Femur (tissue), 1 donor: ENCODE measurements at places on chromosomes 2 and 18.

DNA sequence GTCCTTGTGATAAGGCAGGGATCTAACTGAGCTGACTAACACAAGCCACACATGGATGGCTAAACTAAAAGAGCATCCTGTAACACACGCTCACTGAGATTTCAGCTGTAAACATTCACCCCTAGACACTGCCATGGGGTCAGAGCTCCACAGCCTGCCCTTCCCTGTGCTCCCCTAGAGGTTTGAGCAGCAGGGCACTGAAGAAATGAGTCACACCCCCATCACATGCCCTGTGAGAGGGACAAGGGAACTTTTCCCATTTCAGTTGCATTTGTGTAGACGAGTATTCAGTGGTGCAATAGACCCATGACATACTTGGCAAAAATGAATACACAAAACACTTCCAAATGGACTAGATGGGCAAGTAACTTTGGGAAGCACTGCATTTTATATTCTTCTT is 402.4 kb upstream of the LRRTM1 start:
- DNase-seq: no peak

- DNase-seq: no peak
Measured at GRCh38 chr2:143296089-143296488, 166.9 kb downstream of the ARHGAP15 start.

DNA sequence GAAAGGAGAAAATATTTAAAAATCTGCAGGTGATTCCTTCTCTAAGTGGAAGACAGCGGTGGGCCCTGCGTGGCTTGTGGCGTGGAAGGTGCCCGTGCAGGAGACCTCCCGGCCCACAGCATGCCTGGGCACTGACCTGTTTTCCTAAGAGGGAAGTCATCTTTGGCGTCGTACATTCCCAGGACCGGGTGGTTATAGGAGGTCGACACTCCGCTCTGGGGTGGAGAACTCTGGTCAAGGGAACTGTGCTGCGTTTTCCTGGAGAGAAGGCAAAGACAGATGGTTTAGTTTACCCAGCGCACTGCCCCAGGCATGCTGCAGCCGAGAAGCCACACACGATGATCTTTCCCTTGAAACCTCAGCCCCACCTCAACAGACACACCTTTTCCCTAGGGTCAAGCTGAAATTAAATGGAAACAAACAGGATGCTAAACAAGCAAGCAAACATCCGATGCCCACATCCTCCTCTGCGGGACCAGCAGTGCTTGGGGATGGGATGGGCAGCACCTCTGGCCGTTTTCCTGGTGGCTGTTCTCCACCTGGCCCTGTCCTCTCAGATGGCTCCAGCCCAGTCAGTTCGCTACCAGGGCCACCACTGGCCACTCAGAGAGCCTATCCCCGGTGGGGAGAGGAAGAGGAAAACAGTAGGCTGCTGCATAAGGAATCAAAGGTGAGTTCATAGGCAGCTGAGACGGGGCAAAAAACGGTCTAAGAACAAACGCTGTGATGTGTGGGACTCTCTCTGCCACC is 244.1 kb downstream of the HDAC4 start:
- DNase-seq: peak; percentile 11

DNA sequence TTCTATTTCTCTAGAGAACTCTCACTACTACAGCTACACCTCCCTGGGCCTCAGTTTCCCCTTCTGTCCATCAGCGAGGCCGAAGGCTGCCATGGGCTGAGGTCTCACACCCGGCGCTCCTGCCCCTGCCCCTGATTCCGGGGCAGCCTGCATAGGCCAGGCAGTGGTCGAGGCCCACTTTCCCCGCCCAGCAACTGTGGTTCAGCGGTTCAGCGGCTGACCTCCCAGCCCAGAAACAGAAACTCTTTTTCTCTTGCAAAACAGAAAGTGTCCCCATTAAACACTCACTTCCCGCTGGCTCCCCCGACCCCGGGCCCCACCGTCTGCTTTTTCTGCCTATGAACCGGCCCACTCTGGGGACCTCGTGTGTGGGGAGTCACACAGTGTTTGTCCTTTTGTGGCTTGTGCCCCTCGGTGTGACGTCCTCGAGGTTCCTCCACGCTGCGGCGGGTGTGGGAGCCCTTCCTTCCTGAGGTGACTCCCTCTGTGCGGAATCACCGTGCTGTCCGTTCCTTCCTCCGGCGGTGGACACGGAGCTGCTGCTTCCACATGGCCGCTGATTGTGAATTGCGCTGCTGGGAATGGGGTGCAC is 16.0 kb downstream of the PDCD1 start:
- DNase-seq: peak; percentile 57

GRCh38 chr2:239303711-239304532 is 96.9 kb downstream of the HDAC4 start:
- DNase-seq: peak; percentile 59

- no peak for DNase-seq
Measured at GRCh38 chr2:23092831-23093230, 292.1 kb upstream of the KLHL29 start.

DNA sequence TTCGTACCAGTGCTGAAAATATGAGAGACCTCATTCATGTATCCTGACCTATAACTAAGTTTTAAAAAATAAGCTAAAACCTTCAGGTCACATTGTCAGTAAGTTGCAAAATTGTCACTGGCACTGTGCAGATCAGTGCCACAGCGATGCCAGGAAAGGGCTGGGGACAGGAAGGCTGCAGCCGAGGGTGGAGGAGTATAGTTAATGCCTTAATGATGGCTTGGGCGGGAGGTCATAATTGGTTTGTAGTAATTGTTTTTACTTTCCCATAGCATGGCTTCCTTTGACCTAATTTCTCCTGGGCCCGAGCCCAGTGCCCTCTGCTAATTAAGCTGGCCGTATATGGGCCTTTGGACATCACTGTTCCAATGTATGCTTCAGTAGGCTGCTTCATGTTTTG is 47.2 kb upstream of the RAB12 start:
- DNase-seq: no peak

DNA sequence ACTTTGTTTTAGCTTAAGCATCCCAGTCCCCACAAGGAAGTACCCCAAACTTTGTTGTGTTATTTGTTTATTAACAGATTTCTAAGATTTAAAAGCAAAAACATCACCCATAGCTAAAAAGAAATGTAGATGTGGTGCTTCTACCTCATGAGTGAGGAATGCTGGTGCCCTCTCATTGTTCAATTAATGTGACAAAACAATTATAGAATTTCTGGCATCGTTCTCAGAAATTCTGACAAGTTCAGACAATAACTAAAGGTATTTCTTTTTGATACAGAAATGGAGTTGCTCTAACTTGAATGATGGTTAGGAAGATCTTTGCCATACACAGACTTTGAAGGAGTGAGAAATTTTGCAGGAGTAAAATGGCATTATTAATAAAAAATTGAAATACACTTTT is 42.9 kb downstream of the SPRED2 start:
- DNase-seq: no peak

GRCh38 chr2:134536296-134536695 is 182.5 kb downstream of the TMEM163 start:
- no peak for DNase-seq

DNA sequence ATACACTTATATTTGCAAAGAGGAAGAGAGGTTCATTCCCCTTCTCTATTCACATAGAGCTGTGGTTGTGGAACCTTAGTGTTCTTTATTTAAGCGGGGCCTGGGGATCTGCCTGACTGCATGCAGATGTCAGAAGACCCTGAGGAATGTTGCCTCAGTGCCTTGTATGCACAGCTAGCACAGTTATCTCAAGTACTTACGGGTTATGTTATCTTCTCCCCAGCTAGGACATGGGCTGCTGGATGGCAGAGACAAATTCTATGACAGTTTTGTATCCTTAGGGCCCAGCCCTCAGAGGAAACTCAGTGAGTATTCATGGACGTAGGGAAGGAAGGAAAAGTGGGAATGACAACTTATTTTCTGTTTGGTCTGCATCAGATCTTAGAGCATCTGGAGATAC is 37.7 kb upstream of the RTN4 start:
- no peak for DNase-seq

DNA sequence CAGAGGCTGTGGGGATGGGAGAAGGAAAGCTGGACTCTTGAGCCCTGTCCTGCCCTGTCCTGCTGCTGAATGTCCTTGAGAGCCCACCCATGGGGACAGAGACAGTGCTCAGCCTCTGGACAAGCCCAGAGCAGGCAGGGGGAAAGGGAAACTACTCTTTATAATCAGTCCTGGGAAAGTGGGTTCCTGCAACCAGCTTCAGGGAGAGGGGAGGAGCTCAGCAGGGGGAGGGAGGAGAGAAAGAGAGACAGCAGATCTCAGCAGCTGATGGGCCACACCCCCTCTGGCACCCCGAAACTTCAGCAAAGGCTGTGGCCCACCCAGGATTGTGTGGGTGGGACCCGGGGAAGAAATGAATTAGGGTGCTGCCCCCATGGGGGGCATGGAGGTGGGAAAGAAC is 11.6 kb downstream of the ECEL1 start:
- DNase-seq: peak; percentile 2

- DNase-seq: no peak
Measured at GRCh38 chr2:219638948-219639755, 11.7 kb downstream of the SLC4A3 start.

GRCh38 chr2:65630643-65631042 is 198.2 kb upstream of the SPRED2 start:
- no peak for DNase-seq

GRCh38 chr2:64915510-64915900 is 73.7 kb upstream of the SLC1A4 start:
- DNase-seq: no peak
